ENCODE measurements at places on chromosomes 12 and 14.

DNA sequence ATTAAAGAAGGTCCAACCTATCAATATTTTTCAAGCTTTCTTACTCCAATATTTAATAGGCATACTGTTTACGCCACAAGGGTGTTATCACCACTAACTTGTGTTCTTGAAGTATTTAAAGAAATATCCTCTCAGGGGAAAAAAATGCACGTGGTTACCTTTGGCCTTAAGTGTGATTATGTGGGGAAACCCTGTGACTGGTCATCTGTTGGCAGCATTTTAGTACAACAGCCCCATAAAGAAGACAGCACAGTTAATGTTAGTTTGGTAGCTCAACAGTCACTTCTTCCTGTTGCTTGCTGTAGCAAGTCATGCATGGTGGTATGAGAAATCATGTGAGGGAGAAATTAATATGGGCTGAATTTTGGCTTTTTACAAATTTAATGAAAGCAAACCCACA, 1021.5 kb upstream of the TMEM132C start:
- no peak for DNase-seq

- DNase-seq: no peak
Measured at GRCh38 chr12:3164454-3165077, 87.4 kb downstream of the TSPAN9 start.

- peak; percentile 83 for DNase-seq
Measured at GRCh38 chr12:124625867-124626675, 58.7 kb upstream of the NCOR2 start.

DNA sequence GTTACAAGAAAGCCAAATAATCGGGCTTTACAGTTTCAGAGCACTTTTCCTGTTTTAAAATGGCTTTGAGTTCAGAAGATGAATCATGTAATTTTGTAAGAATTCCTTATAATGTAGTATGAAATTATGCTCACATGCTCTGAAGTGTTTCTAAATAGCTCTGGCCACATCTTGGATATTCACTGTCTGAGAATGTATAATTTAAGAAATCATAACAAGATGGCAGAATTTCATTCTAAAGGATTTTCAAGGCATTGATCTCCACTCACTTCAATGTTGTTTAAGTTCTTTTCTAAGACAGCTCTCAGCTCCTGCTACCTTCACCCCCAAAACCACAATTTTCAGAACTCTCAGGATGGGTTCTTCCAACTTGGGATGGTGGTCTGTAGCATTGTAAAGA, 180.1 kb downstream of the DACT1 start:
- DNase-seq: no peak

- DNase-seq: no peak
Measured at GRCh38 chr12:118345355-118345754, 27.4 kb downstream of the TAOK3 start.

DNA sequence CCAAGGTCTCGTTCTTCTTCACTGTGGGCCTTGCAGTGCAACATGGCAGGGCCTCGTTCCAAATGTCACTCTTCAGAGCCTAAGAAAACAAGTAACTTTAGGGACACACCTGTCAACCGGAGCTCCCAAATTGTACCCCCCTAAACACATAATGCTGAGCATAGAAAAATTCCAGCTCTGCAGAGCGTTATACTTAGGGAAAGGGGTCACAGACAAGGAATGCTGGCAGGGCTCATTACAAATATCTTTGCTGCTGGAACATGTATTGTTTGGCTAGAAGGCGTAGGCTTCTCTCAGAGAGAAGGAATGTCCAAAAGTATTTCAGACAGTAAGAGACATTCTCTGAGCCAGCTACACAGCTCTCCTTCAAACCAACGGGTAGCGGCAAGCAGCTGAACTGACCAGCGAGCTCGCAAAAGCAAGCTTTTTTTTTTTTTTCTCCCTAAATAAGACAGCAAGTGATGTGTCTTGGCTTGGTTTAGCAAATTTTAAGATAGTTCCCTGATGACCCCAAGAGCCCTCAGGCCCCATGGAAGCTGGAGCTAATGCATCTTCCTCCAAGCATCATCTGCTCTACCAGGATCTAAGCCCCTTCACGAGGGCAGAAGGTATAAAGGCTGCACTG, 24.5 kb downstream of the SSH1 start:
- no peak for DNase-seq

DNA sequence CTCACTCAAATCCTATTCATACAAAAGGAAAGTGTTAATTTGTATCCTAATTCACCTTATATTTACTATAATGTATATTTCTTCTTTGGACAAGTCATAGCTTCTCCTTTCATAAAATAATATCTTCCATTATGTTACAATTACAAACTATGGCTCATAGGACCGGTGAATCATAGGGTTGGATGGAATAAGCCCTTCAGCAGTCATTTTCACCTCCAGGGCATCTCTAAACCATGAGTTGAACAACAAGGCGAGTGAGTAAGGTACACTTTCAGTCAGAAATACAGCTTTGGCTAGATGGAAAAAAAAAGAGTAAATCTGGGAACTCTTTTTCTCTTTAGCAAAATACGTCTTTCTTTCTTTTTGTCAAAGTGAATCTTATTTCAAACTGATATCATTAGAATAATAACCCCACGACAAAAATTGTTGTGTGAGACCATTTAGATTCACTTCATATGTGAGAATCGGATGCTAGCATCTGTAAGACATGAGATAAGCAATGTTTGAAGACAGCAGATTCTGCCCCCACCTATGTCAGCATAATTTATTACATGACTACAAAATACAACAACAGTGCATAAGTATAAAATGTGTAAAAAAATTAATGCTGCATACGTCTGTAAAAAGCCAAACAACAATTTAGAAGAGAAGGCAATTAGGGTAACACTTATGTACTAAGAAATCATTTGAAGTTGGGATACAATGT, 184.4 kb upstream of the SLC38A2 start:
- DNase-seq: no peak

GRCh38 chr12:106188256-106188655, 49.5 kb upstream of the NUAK1 start:
- DNase-seq: no peak

GRCh38 chr12:131860472-131861260, 32.5 kb downstream of the MMP17 start:
- no peak for DNase-seq
